ENCODE measurements at places on chromosomes 11 and 22.

- DNase-seq = no peak
These were observed 36.7 kb downstream of the SPATA19 start for GRCh38 chr11:133808393-133809140.

GRCh38 chr11:11659567-11660362 lies 38.0 kb upstream of the GALNT18 start:
- no peak for DNase-seq

- no peak for DNase-seq
These were observed 638 bp downstream of the NRGN start for GRCh38 chr11:124740277-124740882.

DNA sequence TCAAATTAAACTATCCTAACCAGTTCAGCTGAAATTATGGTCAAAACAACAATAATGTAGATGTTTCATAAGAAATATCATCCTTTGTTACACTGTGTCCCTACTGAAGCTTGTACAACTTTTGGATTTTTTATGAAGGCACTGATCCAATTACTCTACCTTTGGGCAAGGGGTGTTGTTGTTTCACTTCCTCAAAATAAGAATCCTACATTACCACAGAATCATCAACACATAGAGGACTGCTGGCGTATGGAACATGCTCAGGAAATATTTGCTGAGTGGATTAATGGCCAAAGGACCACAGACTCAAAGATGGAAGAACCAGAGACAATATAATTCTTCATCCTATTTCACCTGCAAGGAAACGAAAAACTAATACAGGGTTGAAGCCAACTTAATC lies 907.5 kb upstream of the CCDC90B start:
- no peak for DNase-seq

DNA sequence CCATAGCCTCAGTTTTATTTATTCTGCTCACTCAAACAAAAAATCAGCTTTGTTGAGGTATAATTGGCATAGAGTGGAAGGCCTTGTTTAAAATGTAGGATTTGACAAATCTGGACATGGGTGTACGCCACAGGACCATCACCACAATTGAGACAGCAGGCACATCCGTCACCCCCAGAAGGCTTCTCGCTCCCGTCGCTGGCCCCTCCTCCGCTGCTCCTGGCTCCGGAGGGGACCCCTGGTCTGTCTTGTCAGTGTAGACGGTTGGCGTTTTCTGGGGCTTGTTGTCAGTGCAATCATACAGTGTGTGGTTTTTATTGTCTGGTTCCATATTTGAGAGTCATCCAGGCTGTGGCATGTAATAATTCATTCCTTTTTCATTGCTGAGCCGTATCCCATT lies 97.6 kb downstream of the KCNQ1 start:
- DNase-seq = peak; percentile 36

DNA sequence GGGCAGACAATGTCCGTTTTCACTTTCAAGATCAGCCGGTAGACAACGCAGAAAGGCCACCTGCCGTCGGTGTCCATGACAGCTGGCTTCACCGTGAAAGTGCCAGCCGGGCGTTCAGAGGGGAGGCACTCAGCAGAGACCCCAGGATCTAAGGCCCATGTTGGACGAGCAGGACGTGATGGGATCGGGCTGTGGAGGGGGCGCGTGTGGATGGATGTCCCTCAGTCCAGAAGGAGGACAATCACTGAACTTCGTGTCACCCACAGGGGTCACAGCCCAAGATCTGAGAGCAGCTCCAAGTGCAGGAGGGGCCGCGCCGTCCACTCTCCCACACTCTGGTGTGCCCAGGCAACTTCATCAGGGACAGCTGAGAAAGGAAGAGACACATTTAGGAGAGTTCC lies 164.4 kb downstream of the BRD1 start:
- DNase-seq = peak; percentile 51

- no peak for DNase-seq
These were observed 61.5 kb downstream of the TMPRSS5 start for GRCh38 chr11:113644605-113645004.

- DNase-seq = no peak
These were observed 8.7 kb upstream of the DAGLA start for GRCh38 chr11:61671527-61671926.

DNA sequence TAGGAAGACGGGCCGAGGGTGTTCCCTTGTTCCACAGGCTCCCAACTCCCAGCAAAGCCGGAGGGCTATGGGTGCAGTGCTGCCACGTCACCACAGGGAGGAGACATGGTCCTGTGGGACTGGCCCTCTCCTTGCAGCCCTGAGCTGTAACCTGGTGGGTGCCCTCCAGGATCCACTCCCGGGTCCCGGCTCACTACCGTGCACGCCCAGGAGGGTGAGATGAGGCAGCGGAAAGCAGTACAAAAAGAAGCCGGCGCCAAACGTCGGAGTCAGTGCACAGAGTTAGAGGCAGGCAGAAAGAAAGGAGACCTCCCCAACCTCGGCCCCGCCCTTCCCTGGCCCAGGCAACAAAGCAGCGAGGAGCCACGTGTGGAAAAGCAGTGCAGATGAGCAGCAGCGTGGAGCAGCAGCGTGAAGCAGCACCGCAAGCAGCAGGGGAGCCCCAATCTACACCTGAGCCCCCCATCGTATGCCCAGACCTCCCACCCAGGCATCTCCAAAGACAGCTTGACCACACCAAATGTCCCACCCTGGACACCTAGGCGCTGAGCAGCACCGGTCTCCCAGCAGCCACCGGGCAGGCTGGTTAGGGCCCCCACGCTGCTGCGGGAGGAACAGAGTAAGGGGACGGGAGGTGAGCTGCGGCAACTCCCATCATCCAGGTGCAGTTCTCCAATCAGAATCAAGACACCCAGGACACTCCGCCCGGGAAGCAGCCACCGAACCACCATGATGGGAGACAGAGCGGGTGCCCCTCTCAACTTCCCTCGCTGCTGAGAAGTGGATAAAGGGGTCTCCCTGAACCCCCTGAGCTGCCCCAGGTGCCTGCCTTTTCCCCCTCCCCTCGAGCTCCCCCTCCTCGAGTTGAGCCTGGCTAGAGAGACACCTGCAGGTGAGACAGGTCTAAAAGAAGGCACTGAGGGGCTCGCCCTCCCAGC lies 28.8 kb downstream of the IGSF9B start:
- DNase-seq = peak; percentile 76

DNA sequence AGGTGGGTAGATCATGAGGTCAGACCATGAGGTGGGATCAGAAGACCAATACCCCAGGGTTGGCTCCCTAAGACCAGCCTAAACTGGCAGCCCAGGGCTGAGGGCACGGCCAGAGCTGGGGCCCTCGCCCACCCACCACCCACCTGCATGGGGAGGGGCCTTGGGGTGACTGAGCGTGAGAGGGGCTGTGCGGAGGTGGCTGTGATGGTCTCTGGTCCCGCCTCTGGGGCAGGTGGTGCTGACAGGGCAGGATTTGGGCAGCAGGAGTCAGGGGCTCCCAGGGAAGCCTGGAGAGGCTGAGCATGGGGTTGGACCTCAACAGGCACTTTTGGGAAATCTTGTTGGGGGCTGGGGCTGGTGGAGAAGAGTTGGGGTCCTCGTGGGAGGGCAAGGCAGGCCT lies 39.8 kb upstream of the MUC5AC start:
- DNase-seq = no peak

GRCh38 chr22:43267332-43267980 lies 75.7 kb downstream of the SCUBE1 start:
- DNase-seq = no peak

GRCh38 chr11:10561947-10562346 lies 6.5 kb downstream of the LYVE1 start:
- no peak for DNase-seq

DNA sequence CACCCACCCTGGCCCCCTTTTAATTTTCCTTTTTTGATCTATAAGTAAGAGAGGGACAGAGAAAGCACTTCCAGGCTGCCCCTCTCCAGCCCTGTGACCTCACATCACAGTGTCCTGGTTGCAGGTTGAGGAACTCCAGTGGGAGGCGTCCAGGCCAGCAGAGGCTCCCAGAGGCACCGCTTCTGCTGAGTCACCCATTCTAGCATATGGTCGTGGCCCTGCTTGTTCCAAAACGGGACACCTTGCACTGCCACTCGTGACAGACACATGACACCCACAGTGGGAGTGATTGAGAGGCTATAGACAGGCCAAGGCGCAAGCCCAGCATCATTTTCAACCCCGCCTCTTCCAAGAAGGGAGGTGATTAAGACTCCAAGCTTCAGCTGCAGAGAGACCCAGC lies 16.0 kb upstream of the TMPRSS4 start:
- peak; percentile 69 for DNase-seq

DNA sequence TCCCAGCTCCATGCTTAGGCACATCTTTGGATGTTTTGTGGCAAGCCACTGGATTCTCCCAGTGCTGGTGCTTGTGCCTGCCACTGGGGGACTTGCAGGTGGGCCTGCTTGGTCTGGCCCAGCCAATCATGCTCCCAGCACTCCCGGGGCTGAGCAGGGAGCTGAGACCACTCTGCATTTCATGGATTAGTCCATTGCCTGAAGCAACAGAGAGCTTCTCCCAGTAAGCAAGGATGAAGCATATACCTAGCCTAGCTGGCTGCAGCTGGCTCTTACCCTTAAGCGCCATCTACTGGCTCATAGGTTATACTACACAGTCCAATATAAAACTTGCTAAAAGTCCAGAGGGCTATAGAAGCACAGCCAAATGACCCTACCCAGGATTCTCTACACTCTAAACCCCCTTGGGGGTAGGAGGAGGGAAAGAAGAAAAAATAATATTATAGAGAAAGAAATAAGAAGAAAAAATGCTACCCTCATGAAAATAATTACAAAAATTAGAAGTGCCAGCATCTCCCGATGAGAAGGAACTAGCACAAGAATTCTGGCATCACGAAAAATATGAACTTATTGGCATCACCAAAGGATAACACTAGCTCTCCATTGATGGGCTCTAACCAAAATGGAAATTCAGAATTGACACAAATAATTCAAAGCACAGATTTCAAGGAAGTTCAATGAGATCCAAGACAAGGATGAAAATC lies 275.3 kb downstream of the C11orf87 start:
- no peak for DNase-seq

DNA sequence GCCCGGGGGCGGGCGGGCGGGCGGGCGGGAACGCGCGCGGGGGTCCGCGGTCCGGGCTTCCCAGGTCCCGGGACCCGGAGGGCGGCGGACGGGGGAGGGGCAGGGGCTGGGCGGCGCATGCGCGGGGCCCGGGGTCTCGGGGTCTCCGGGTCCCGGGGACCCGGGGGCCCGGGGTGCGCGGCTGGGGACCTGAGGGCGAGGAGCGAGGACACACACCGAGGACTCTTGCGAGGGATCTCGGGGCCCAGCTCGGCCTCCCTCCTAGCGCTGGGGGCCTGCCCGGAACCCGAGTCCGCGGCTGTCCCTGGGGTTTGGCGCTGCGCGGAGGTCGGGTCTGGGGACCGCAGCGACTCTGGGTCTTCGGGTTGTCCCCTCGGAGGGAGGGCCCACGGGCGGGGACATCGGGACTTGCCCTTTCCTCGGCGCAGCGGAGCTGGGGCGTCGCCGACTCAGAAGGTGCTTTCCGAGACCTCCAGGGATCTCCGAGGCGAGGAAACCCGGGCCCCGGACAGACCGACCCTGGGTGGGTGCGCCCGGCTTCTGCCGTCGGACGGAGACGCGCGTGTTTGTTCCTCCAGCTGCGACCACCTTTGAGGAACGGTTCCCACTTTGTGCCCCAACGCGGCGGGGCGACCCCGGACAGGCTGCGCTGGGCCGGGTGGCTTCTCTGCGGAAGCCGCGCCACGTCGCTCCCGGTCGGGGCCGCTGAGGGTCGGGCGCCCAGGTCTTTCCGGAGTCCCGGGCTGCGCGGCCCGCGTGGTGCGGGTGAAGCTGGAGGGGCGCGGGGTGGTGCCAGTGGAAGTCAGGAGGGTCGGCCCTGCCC lies 540 bp downstream of the PPARA start:
- peak; percentile 77 for DNase-seq
